ENCODE measurements at places on chromosomes 1 and 21.

- DNase-seq: no peak
Measured at GRCh38 chr1:241417258-241417657, 60.3 kb upstream of the RGS7 start.

DNA sequence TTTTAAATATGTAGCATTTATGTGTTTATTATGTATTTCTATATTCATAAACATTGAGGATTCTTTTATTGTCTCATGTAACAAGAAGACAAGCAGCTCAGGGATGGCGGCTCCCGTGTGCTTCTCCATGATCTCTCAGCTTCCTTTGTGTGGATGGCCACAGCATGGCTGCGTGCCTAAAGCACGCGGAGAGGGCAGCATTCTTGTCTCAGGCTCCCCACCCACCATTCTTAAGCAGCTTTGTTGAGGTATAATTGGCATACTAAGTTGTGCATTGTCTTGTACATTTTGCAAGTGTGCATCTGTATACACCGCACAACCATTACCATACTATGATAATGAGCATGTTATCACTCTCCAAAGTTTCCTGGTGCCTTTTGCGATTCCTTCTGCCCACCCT lies 81.6 kb downstream of the CAMTA1 start:
- no peak for DNase-seq

DNA sequence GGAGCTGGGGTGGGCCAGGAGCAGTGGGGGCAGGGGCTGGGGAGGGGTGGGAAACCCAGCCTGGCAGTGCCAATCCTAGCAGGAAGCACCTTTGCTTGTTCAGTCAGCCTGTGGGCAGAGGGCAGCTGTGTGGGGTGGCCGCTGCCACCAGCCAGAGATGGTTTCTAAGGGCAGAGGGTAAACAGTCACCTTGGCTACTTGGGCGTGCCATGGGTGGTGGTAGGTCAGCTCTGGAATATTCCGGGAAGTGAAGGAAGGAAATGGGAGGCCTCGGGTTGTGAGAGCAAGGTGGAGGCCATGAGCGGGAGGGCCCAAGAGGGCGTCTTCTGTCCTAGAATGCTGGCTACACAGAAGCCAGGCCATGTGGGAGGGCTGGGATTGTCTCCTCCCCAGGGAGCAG lies 20.7 kb upstream of the WNT4 start:
- DNase-seq: no peak

GRCh38 chr1:83691953-83692500 lies 306.9 kb downstream of the TTLL7 start:
- DNase-seq: no peak

- no peak for DNase-seq
Measured at GRCh38 chr1:24878045-24878444, 52.0 kb downstream of the RUNX3 start.

DNA sequence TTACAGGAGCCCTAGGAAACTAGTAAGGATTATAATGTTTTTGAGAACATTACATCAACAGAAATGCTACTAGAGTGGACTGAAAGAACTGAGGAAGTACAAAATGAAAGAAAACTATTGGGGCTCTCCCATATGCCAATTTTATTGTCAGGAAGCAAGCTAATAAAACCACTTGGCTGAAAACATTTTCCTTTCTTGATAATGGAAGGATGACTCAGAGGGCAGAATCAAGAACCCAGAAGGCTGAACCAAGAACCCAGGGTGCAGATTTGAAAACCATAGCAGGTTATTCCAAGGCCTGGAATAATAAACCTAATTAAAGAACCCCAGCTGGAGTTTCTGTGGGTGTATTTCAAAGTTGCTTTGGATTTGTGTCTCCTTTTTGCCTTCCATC lies 70.7 kb downstream of the RPE65 start:
- no peak for DNase-seq

GRCh38 chr1:31111290-31111951 lies 45.9 kb upstream of the PUM1 start:
- DNase-seq: peak; percentile 74

- no peak for DNase-seq
Measured at GRCh38 chr1:119779869-119780356, 11.2 kb upstream of the HMGCS2 start.

- DNase-seq: no peak
Measured at GRCh38 chr1:90713741-90714509, 3.2 kb downstream of the BARHL2 start.

GRCh38 chr1:203361945-203362719 lies 11.2 kb upstream of the FMOD start:
- DNase-seq: no peak

GRCh38 chr1:36829961-36830360 lies 204.4 kb downstream of the GRIK3 start:
- no peak for DNase-seq

DNA sequence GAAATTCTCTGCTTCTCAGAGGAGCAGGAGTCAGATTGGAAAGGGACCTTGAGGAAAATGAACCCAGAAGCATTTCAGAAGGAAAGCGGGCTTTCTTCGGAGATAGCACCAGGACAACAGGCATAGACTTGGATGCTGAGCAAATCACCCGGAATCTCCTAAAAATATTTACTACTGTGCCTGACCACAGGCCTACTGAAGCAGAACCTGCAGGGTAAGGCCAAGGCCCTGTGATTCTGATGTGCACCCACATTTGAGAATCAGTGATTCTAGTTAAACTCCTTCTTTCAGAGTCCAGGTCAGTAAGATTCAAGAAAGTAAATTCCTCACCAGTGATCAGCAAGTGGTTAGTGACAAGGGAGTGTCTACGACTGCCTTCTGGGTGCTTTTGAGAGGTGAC lies 307.3 kb upstream of the DUSP10 start:
- no peak for DNase-seq

DNA sequence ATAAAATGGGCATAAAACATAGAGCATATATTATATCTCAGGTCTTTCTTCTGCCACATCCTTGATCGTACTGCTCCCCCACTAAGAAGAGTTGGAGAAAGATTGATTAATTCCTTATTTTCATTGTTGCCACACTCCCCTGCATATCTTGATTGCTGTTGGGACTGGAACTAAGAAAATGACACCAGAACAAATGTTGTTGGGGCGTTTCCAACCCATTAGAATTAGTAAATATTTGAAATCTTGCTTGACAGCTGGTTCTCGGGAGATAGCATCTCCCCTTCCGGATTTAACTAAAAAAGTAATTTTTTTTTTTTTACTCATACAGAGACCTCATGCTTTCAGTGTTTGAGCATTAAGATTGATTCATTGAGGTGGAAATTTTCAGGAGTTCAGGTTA lies 493.0 kb upstream of the PLXNA2 start:
- DNase-seq: no peak

DNA sequence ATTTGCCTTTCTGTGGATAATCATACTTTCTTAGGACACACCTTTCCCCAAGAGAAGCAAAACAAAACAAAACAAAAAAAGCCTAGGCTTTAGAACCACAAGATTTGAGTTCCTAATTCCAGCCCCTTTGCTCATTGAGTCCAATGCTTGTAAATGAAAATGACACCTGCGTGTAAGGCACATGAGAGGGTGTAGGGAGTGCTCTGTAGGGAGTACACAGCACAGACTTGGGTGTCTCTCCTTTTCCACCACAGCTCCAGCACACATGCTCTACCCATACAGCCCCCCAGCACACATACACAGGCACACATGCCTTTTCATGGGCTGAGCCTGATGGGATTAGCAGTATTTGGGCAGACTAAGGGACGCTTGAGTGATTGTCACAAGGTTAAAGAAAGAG lies 9.2 kb upstream of the NGF start:
- DNase-seq: no peak

- DNase-seq: peak; percentile 95
Measured at GRCh38 chr1:24413350-24414163, at the start of gene STPG1. STPG1 (minus strand) TSS chr1:24413782; CDS start chr1:24401388, 12,394 bp downstream.

GRCh38 chr1:67191668-67192520 lies 25.6 kb downstream of the IL23R start:
- DNase-seq: no peak

DNA sequence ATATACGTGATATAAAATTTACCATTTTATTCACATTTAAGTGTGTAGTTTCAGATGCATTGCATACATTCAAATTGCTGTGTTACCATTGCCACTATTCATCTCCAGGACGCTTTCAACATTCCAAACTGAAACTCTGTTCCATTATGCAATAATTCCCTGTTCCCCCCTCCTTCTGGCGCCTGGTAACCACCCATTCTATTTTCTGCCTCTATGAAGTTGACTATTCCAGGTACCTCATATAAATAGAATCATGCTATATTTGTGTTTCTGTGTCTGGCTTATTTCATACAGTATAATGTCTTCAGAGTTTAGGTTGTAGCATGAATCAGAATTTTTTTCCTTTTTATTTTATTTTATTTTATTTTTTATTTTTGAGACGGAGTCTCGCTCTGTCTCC lies 41.7 kb downstream of the SLC22A15 start:
- no peak for DNase-seq

- no peak for DNase-seq
Measured at GRCh38 chr1:8170059-8170835, 144.1 kb upstream of the ERRFI1 start.

- DNase-seq: no peak
Measured at GRCh38 chr21:42669041-42669440, 15.6 kb downstream of the PDE9A start.

- DNase-seq: no peak
Measured at GRCh38 chr21:17466166-17466565, 46.7 kb upstream of the CXADR start.

GRCh38 chr1:245805532-245805931 lies 650.7 kb downstream of the KIF26B start:
- no peak for DNase-seq

DNA sequence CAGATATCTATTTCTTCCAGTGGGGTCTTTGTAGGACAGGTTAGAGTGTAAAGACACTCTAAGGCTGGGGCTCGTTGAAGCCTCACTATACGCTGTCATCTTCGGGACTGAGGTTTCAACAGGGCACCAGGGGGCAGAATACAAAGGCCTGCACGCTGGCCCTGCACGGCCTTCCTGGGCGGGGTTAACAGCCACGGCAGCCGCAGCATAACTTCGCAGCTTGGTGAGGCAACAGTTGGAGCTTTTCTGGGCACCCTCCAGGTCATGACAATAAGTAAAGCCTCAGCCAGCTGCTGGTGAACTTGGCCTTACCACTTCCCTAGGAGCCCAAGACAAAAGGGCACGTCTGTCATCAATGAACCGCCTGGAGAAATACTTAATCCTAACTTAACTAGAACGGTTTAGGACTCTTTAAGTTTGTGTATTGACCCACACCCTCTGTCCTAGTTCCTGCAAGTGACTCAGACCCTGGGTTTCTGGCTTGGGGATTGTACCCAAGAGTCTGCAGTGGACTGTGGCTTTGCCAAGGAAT lies 2.3 kb upstream of the RUNX1 start:
- DNase-seq: peak; percentile 98

GRCh38 chr1:198174297-198174696 lies 17.5 kb downstream of the NEK7 start:
- DNase-seq: no peak

- no peak for DNase-seq
Measured at GRCh38 chr1:5748286-5749225, 243.7 kb downstream of the NPHP4 start.

DNA sequence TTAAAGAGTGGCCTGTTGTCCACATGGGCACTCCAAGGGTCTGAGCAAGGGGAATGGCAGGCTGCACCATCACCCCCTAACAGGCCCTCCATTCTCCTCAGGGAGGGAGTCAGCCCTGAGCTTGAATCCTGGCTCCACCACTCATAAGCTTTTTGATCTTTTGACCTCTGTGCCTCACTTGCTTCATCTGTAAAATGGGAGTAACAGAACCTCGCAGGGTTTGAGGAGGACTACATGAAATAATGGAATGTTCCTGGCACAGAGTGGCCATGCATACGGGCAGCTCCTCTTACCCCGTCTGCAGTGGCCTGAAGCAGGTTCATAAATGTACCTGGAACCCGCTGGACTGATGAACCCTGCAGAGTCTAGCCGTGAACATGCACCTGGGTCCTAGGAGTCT lies 2.1 kb upstream of the XKR8 start:
- DNase-seq: no peak

- DNase-seq: no peak
Measured at GRCh38 chr1:29689372-29690030, 453.2 kb downstream of the PTPRU start.

GRCh38 chr1:232705815-232706575 lies 76.1 kb upstream of the SIPA1L2 start:
- DNase-seq: no peak

- DNase-seq: no peak
Measured at GRCh38 chr21:43825936-43826622, 36.7 kb downstream of the RRP1 start.

DNA sequence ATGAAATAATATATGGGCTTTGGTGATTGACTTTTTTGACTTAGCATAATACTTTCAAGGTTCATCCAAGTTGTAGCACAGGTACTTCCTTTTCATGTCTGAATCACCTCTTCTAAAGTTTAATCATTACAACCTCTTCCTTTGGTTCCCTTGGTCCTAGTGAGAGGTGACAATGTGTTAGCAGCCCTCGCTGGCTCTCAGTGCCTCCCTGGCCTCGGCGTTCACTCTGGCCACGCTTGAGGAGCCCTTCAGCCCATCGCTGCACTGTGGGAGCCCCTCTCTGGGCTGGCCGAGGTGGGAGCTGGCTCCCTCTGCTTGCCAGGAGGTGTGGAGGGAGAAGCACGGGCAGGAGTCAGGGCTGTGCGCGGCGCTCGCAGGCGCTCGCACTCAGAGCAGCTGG lies 13.0 kb upstream of the RCAN3 start:
- DNase-seq: no peak

- DNase-seq: no peak
Measured at GRCh38 chr1:97919585-97920261, 1.1 kb downstream of the DPYD start.

DNA sequence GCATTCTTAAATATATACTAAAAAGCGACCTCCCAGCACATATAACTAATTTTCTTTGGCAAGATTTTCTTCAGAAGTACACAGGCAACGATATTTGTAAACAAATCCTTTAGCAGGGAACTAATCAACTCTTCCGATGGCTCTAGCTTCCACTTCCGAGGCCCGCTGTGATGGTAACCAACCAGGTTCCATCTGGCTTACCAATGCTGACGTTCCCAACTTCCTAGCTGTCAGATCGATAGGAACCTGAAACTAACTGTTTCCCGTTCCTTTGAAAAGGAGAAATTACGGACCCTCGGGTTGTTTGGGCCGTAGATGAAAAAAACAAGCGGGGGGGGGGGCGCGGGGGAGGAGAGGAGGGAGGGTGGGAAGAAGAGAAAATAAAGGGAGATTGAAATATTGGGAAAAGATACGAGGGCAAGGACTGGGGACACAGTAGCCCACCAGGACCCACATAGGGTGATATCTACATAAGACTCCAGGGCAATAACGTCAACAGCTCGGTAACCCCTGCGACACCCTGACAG lies 513 bp downstream of the GTF2B start:
- peak; percentile 32 for DNase-seq
